Activated CD8-positive, alpha-beta memory T cell treated with anti-CD3 and anti-CD28 coated beads for 4 hours (primary cell): ENCODE measurements at places on chromosomes 4 and X.
A peak's percentile ranks its signal among the peaks of the same experiment; 100 is the strongest.

GRCh38 chrX:151974336-151975227 is at the start of gene GABRE:
TSS of gene GABRE (minus strand) at chrX:151974676. CDS start at chrX:151974625, 51 bp downstream.
- no peak for DNase-seq

DNA sequence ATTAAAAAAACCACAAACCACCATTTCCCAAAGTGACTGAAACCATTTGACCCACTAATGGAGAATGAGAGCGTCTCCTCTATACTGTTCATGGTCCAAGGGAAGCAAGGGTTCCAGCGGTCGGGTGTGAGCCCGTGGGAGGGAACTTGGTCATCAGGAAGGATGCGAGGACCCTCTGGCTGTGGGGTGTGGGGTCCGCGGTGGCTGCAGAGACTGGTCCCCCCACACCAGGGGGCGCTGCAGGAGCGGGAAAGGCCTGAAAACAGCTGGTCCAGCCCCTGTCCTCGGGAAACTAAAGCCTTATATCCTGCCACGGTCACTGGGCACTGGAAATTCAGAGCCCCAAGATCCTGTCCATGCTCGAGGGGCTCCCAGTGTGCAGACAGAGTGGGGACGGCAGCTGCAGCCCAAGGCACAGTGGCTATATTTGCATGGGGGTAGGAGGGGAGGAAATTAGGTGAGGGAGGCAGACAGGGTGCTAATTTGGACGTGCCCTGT is 4.3 kb downstream of the BLOC1S4 start:
- DNase-seq = peak; percentile 71

DNA sequence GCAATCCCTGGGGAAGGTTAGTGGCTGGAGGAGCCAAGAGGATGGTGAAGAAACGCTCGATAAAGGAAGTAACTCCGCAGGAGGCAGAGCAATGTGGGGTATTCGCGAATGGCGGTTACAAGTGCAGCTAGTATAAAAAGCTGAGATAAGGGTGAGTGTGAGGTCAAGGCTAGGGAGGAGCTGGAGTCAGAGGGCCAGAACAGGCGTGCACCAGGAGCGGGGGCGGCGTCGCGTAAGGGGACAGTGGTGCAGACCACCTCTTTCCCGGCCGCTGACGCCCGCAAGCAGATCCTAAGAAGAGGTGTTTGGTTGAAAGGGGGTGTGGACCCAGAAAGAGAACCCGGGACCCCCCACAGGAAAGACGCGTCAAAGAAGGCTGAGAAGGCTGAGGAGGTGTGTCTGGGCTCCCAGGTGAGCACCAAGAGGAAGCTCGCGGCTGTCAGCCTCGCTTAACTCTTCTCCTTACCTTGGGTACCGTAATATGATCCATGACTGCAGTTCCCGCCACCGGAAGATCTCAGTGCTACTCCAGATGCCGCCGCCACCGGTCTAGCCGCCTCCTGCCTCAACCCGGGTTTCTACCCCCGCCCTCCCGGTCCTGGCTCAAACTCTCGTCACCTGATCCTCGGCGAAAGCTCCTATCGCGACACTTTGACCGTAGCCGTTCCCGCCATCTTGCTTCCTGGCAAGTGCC is at the start of gene MTMR8:
Gene MTMR8 (minus strand): TSS at position 579 of the 694 bp plus-strand sequence. CDS start 89 bp downstream, at position 490.
- DNase-seq = peak; percentile 59

DNA sequence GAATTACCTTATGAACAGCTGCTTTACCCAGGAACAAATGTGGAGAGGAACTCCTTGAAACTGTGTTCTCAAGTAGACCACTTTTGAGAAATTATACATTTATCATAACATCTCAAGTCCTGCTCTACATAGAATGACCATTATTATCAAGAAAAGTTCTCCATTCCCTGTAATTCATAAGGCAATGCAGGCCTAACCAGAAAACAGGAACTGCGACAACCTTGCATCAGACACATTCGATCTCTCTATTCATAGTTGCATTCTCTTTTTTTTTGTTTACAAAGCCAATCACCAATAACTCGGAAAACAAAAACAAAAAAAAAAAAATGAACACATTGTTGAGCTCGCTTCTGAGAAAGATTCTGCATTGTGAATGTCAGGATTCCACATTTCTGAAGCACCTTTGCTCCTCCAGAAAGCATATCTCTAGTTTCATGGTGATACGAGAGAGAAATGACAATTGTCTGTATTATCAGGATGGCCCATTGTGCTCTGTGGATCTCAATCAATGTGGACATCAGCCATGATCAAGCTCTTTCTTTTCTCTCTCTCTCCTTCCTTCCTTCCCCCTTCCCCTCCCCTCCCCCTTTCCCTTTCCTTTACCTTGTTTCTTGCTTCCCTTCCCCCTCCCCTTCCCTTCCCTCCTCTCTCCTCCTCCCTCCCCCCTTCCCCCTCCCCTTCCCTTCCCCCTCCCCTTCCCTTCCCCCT is 32.4 kb upstream of the CD99 start:
- DNase-seq = no peak

DNA sequence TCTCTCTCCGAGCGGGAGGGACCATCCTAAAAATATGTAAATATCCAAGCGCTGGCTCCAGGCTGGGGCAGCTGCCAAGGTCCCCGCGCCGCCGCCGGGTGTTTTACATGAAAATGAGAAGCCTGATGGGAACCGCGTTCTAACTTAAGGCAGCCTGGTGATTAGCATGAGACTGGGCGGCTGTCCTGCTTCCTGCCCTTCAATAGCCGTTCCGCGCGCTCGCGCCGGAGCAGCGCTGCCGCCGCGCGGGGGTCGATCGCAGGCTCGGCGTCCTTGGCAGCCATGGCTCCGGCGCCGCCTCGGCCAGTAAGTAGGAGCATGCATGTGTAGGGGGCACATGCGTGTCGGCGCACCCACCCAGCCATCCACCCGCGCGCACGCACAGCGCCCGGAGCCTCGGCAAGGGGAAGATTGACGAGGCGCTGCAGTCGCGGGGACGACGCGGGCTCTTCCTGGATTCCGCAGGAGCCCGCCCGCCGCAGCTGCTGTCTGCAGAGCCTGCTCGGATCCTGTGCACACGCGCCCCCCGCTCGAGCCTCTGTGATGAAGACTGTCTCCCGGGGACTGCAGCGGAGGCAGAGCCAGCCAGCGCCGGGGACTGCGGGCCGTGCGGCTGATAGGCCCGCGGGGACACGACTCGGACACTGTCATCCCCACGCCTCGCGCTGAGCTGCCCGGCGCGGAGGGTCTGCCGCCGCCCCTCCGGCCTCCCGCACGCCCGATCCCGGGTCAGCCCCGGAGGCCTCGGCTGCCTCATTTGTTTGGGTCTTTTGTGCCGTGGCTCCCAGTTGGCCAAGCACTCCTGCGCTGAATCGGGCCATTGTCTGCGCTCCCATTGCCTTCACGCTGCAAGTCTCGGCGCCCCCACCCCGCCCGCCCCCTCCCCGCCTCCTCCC is 734 bp downstream of the STOX2 start:
- DNase-seq = no peak

- DNase-seq = no peak
Observed at GRCh38 chr4:4519297-4519894, 22.5 kb downstream of the STX18 start.

- no peak for DNase-seq
Observed at GRCh38 chr4:113636438-113636818, 125.1 kb downstream of the CAMK2D start.

GRCh38 chr4:38310446-38311043 is 350.3 kb downstream of the PTTG2 start:
- peak; percentile 46 for DNase-seq

DNA sequence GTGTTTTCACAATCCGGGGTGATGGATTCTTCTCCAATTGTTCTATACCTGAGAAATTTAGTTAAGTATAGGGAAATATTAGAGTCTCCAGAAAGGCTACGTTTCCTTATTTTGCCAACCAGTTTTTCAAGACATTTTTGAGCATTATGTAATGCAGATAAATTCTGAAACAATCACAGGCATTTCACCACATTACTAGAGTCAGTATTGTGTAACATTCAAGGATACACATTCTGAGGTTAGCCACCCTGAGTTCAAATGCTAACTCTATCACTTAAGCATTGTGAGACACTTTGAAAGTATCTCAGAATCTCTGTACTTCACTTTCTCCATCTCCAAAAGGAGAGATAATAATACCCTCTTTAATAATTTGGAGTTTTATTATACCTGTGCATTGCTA is 10.6 kb downstream of the SULT1B1 start:
- DNase-seq = no peak

DNA sequence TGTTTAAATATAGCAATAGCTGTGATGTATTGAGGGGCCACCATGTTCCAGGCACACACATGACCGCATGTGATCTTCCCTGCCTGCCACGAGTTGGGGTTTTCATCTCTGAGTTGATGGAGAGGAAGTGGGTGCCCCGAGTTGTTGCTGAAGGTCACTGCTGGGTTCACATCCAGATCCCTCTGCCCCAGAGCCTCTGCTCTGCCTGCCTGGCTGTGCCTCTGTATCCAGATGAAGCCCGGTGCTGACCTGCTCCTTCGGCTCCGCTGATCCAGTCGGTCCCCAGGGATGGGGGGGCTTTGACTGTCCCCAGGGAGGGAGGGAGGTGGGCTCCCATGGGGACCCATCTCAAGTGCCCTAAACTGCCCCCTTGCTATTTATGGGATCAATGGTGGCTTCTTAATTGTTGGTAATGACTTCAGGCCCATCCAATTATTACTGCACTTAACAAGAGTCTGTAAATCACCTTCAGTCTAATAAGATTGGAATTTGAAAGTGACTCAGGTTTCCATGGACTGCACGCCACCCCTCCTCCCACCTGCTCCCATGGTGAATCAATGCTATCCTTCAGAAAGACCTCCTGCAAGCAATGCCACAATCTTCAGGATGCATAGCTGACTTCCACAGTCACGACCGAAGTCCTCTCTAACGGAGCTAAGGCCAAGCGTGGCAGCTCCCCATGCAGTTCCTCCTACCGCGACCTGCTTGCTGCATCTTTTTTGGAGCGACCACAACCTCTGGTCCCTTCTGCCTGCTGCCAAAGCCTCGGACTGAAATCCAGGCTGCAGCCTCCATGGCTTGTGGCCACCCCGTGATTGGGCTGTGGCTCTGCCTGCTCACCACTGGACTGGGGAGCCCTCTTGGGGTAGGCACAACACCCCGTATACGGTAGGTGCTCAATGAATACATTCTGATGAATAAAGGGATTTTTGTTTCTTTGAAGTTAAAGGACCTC is 73.1 kb downstream of the CPZ start:
- DNase-seq = no peak

- no peak for DNase-seq
Observed at GRCh38 chr4:11741190-11741652, 312.5 kb upstream of the HS3ST1 start.

GRCh38 chrX:152847281-152847680 is 16.4 kb downstream of the NSDHL start:
- DNase-seq = no peak

DNA sequence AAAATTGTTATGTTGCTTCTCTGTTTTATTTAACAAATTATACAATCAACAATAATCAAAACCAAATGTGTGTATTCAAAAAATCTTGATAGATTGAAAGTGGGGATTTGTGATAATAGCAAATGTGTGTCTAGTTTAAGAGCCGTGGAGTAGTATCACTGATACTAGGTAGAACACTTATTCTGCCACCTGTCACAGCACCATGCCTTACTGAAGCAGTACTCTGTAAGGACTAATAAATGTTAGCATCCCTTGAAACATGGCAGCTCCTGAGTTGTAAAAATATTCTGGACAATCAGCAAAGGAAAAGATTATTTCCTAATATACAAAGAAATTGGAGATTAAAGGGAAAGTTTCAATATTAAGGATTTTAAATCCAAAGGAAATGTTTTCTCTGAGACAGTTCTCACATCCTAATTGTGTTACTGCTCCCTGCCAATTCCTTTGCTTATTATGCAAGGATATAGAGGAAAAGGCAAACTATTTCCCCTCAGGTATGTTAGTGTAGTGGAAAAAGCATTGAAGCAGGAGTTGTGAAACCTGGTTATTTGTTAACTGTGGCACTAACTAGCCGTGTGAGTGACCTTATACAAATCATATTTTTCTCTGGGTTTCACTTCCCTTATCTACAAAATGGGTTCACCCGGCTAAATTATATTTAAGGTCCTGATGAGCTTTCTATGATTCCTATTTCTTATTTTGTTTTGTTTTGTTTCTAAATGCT is 303.1 kb downstream of the ARHGAP24 start:
- DNase-seq = no peak

- no peak for DNase-seq
Observed at GRCh38 chr4:60814549-60814948, 385.6 kb upstream of the ADGRL3 start.

- DNase-seq = no peak
Observed at GRCh38 chrX:104972737-104973136, 247.8 kb downstream of the TEX13A start.

GRCh38 chrX:114272096-114272686 is 311.7 kb upstream of the HTR2C start:
- no peak for DNase-seq

- DNase-seq = no peak
Observed at GRCh38 chrX:111581086-111581485, 69.6 kb downstream of the SERTM2 start.

GRCh38 chrX:111355523-111356115 is 56.4 kb downstream of the DCX start:
- DNase-seq = no peak
